ENCODE measurements at places on chromosomes 7 and 10.

GRCh38 chr10:132062116-132062515 is 3.6 kb upstream of the JAKMIP3 start:
- no peak for DNase-seq

DNA sequence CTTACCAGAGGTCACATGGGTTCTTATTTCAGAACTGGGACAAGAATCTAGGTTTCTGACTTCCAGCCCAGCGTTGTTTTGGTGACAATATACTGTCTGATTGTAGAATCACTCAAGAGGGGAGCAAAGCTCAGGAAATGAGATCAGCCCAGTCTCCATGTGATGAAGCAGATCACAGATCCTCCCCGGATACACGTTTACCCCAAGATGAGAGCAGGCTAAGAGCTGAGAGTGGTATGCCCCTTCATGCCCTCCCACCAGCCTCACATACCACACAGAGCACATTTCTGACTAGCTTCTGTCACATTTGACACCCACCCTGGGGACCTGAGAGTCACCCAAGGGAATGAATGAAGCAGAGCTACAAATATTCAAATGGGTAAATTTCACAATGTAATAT is 27.1 kb upstream of the PRKCQ start:
- no peak for DNase-seq

- no peak for DNase-seq
Measured at GRCh38 chr7:106270122-106270977, 14.4 kb downstream of the NAMPT start.

DNA sequence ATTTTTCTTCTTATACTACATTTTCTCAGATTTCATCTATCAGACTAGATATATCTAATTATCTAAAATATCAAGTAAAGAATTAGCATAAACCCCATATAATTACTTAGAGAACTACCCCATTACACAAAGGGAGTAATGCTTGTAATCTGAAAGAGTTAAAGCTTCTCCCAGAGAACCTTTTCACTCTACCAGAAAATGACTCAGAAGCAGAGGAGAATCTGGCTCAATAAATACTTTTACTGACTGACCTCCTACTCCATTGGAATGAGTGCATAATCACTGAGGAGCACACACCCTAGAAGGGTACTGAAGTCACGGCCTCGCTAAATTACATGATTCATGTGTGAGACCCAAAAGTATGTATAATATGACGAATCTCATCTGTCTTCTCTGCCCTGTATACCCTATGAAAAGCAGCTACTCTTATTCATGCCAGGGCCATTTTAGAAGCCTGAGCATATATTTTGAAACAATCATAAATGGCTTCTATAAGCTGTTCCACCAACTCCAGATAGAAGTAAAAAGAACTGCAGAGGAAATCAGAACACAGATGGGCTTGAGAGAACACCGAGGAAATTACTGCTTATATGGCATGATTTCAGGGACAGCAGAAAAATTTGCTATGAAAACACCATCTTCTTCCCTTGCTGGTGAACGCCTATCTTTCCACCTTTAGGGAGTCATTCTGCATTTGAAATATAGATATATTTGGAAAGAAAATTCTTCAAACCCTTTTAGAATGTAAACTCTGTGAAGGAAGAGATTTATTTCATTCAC is 32.7 kb downstream of the DNMBP start:
- DNase-seq: no peak

- no peak for DNase-seq
Measured at GRCh38 chr10:48744587-48744986, 59.9 kb downstream of the WDFY4 start.

- DNase-seq: no peak
Measured at GRCh38 chr7:135597181-135597925, 39.6 kb downstream of the NUP205 start.

DNA sequence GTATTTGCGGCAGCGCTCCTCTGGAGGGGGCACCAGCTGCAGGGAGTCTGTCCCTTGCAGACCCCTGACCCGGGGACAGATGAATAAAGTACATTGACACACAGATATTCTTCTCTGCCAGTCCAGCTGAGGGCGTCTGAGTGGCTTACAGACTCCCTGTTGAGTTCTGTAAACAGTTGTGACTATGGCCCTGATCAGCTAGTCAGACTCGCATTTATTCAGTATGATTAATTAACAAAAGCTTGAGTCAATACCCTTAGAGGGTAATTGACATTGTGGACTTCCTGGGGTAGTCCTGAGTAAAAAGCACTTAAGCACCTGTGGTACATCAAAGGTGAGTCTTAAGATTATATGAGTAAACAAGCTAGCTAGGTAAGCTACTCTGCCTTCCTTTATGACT is 21.0 kb downstream of the ANKRD30A start:
- no peak for DNase-seq

DNA sequence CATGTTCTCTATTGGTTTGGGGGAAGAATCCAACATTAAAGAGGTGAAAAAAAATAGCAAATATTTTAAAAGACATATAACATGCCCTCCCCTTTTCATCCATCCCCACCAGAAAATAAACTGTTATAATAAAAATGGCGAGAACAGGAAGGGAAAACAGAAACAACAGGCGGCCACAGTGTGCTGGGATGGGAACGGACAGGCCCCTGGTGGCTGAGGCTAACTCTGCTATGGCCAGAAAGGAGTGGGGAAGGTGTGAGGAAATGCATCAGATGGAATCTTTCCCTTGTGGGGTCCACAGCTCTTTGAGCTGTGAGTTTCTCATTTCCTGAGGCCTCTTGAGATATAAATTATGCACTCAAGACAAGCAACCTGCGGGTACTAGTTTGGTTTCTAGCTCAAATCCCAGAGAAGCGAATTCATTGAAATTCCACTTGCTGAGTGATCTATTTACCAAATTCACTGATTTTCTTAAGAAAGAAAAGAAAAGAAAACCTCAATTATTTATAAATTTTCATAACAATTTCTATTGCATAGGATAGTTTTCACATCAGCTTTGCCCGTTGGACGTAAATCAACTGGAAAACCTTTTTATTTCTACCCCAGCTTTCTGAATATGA is 139.5 kb downstream of the BMPER start:
- no peak for DNase-seq

Data from activated T-cell treated with anti-CD3 and anti-CD28 coated beads, Interleukin-2, amount 50 U/mL, for 48 hours (primary cell).